ENCODE measurements at places on chromosomes 13 and 19.

- H3K27me3 ChIP-seq: no peaks in the 10 kb centered on the region
- no peaks in the 10 kb centered on the region for H3K4me1 ChIP-seq
- DNase-seq: no peak
- no peak overlapping the region for H3K4me3 ChIP-seq
- H3K27ac ChIP-seq: no peak overlapping the region
- no peaks in the 10 kb centered on the region for H3K36me3 ChIP-seq
Measured at GRCh38 chr13:89822467-89822866, 1525.0 kb upstream of the MIR17HG start.

DNA sequence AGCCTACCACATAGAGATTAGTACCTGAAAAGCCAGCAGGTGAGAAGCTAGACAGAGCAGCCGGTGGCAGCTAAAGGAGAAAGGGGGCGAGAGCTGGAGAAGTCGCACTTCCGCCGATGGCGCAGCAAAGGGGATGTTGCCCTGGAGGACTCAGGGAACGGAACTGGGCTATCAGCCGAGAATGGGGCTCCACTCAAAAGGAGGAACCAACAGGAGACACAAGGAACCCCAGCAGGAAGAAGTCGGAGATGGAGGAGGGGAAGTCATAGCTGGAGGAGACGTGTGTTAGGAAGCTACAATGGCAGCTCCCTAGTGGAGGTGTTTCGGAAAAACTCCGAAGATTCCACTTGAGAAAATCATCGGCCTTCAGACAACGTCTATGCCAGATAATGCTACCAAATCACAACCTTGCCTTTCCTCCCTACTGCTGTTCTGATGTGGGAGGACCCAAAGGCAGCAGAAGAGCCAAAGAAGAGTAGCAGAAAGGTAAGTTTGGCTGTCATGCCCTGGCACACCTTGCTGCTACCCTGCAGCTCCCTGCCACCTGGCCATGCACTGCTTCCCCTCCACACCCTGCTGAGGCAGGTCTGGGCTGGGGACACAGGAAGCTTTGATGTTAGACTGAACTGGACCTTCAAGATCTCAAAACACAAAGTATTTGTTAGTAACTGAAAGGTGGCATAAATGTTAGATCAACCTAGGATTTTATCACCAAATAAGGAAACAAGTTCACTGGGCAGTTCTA lies 127.9 kb downstream of the DLEU7 start:
- DNase-seq: peak; percentile 74
- H3K27me3 ChIP-seq: no peaks in the 10 kb centered on the region
- H3K4me1 ChIP-seq: no peaks in the 10 kb centered on the region
- no peak overlapping the region for H3K27ac ChIP-seq

- no peak overlapping the region for H3K27ac ChIP-seq
- no peak for DNase-seq
- H3K4me3 ChIP-seq: no peak overlapping the region
Measured at GRCh38 chr13:25662516-25662915, 290.7 kb downstream of the ATP8A2 start.

DNA sequence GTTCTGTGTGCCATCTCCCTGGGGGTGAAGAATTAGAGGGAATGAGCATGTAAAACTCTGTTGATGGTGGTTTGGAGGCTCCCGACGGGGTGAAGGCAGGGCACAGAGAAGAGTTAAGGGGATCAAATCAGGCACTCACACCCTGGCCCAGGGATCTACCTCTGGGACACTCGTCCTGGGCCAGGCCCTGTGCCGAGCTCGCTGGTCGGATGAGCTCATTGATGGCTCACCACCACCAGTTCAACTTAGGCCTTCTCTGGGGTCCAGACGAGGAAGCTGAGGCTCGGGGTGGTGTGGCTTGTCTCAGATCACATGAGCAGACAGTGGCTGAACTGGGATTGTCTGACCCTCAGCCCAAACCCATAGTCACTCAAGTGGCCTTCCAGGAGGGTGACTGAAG lies 1.6 kb downstream of the NACC1 start:
- H3K4me1 ChIP-seq: no peaks in the 10 kb centered on the region
- no peak for DNase-seq
- H3K36me3 ChIP-seq: no peaks in the 10 kb centered on the region

GRCh38 chr13:97468331-97468730 lies 34.4 kb downstream of the RAP2A start:
- H3K27ac ChIP-seq: no peak overlapping the region
- H3K4me1 ChIP-seq: peaks cover 4% of the 10 kb centered on the region
- DNase-seq: no peak
- H3K4me3 ChIP-seq: no peak overlapping the region
- no peaks in the 10 kb centered on the region for H3K36me3 ChIP-seq

GRCh38 chr13:43118521-43118920 lies 95.1 kb downstream of the DNAJC15 start:
- H3K27me3 ChIP-seq: no peaks in the 10 kb centered on the region
- H3K4me3 ChIP-seq: no peak overlapping the region
- H3K4me1 ChIP-seq: no peaks in the 10 kb centered on the region
- H3K36me3 ChIP-seq: no peaks in the 10 kb centered on the region
- H3K27ac ChIP-seq: no peak overlapping the region
- no peak for DNase-seq

GRCh38 chr19:40283414-40284250 lies 1.5 kb downstream of the AKT2 start:
- H3K36me3 ChIP-seq: no peaks in the 10 kb centered on the region
- H3K4me3 ChIP-seq: peak overlapping the region; percentile 94
- peak overlapping the region; percentile 91 for H3K27ac ChIP-seq
- DNase-seq: peak; percentile 72
